ENCODE measurements at places on chromosomes 12 and 14.

GRCh38 chr12:5430641-5431603 lies 986 bp upstream of the NTF3 start:
- no peaks in the 10 kb centered on the region for H3K27me3 ChIP-seq
- no peaks in the 10 kb centered on the region for H3K36me3 ChIP-seq
- H3K4me3 ChIP-seq: peak overlapping the region; percentile 90
- no peak overlapping the region for H3K27ac ChIP-seq
- DNase-seq: no peak
- H3K4me1 ChIP-seq: peaks cover 16% of the 10 kb centered on the region

- peaks cover 4% of the 10 kb centered on the region for H3K36me3 ChIP-seq
- no peaks in the 10 kb centered on the region for H3K27me3 ChIP-seq
- peak; percentile 67 for DNase-seq
- H3K27ac ChIP-seq: peak overlapping the region; percentile 82
Measured at GRCh38 chr12:53677800-53678148, 1.9 kb upstream of the ATP5MC2 start.

DNA sequence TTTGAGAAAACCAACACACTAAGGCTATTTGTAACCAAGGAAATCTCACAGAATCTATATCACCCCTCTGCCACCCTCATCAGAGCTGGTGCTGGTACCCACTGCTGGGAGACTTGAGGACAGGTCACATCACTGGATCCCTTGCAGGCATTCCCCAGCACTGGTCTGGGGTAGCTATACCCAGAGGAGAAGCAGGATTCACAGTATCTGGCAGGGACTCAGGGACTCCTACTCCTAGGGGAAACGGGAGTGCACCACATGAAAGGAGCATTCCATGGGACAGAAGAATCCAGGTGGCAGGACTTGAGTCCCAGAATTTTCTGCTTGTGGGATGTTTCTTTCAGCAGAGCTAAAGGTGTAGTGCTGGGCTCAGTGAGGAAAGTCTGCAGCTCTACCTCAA lies 223.2 kb downstream of the ADGRD1 start:
- H3K27me3 ChIP-seq: no peaks in the 10 kb centered on the region
- H3K36me3 ChIP-seq: no peaks in the 10 kb centered on the region
- H3K27ac ChIP-seq: no peak overlapping the region
- DNase-seq: no peak

DNA sequence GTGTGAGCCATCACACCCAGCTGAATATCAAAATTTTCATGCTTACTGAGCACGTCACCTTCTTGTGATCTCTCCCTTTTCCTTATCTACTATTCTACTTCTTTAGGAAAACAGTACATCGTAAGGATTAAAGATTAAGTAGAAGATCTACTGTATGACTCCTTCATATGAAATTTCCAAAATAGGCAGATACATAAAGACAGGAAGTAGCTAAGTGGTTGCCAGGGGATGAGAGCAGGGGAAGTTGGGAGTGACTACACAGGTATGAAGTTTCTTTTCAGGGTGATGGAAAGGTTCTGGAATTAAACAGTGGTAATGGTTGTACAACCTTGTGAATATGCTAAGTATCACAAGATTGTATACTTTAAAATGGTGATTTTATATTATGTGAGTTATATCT lies 36.5 kb upstream of the CERS5 start:
- H3K4me3 ChIP-seq: no peak overlapping the region
- H3K27me3 ChIP-seq: no peaks in the 10 kb centered on the region
- no peak for DNase-seq
- H3K36me3 ChIP-seq: peaks cover 46% of the 10 kb centered on the region
- no peak overlapping the region for H3K27ac ChIP-seq
- H3K4me1 ChIP-seq: peaks cover 24% of the 10 kb centered on the region

- peak overlapping the region; percentile 1 for H3K4me3 ChIP-seq
- peaks cover 69% of the 10 kb centered on the region for H3K4me1 ChIP-seq
- peak overlapping the region; percentile 100 for H3K27ac ChIP-seq
- H3K36me3 ChIP-seq: no peaks in the 10 kb centered on the region
- H3K27me3 ChIP-seq: no peaks in the 10 kb centered on the region
- DNase-seq: peak; percentile 88
Measured at GRCh38 chr14:68553311-68553710, 239.6 kb downstream of the ZFP36L1 start.

GRCh38 chr14:101044741-101045140 lies 141.2 kb upstream of the RTL1 start:
- H3K4me3 ChIP-seq: no peak overlapping the region
- peaks cover 96% of the 10 kb centered on the region for H3K36me3 ChIP-seq
- H3K27me3 ChIP-seq: no peaks in the 10 kb centered on the region

- no peak overlapping the region for H3K27ac ChIP-seq
- H3K4me3 ChIP-seq: no peak overlapping the region
- no peaks in the 10 kb centered on the region for H3K36me3 ChIP-seq
- DNase-seq: no peak
- no peaks in the 10 kb centered on the region for H3K4me1 ChIP-seq
Measured at GRCh38 chr12:58000499-58000898, 59.1 kb downstream of the ATP23 start.

- H3K4me1 ChIP-seq: no peaks in the 10 kb centered on the region
- no peak for DNase-seq
- no peaks in the 10 kb centered on the region for H3K27me3 ChIP-seq
- peaks cover 28% of the 10 kb centered on the region for H3K36me3 ChIP-seq
Measured at GRCh38 chr14:50762001-50762930, 68.7 kb downstream of the NIN start.

- no peak for DNase-seq
- H3K4me1 ChIP-seq: peaks cover 6% of the 10 kb centered on the region
- H3K27me3 ChIP-seq: no peaks in the 10 kb centered on the region
- H3K36me3 ChIP-seq: peaks cover 33% of the 10 kb centered on the region
Measured at GRCh38 chr14:59463787-59464485, 1.2 kb downstream of the GPR135 start.

- H3K36me3 ChIP-seq: no peaks in the 10 kb centered on the region
- no peaks in the 10 kb centered on the region for H3K27me3 ChIP-seq
- H3K4me1 ChIP-seq: peaks cover 11% of the 10 kb centered on the region
- peak overlapping the region; percentile 96 for H3K4me3 ChIP-seq
- DNase-seq: peak; percentile 64
- H3K27ac ChIP-seq: peak overlapping the region; percentile 89
Measured at GRCh38 chr14:85533861-85534291, 3.9 kb downstream of the FLRT2 start.

- H3K36me3 ChIP-seq: no peaks in the 10 kb centered on the region
- peak overlapping the region; percentile 46 for H3K27ac ChIP-seq
- H3K4me3 ChIP-seq: no peak overlapping the region
- no peaks in the 10 kb centered on the region for H3K4me1 ChIP-seq
- no peaks in the 10 kb centered on the region for H3K27me3 ChIP-seq
- DNase-seq: peak; percentile 34
Measured at GRCh38 chr12:47270782-47271664, 191.3 kb upstream of the AMIGO2 start.

GRCh38 chr12:89706986-89707702 lies 1.5 kb downstream of the ATP2B1 start:
- H3K27me3 ChIP-seq: no peaks in the 10 kb centered on the region
- DNase-seq: peak; percentile 73
- peak overlapping the region; percentile 87 for H3K4me3 ChIP-seq

GRCh38 chr12:49017891-49018260 lies 700 bp downstream of the PRKAG1 start:
- H3K27me3 ChIP-seq: no peaks in the 10 kb centered on the region
- H3K4me1 ChIP-seq: peaks cover 2% of the 10 kb centered on the region
- peak; percentile 49 for DNase-seq
- H3K36me3 ChIP-seq: no peaks in the 10 kb centered on the region

GRCh38 chr14:89365061-89365801 lies 51.8 kb downstream of the FOXN3 start:
- no peak overlapping the region for H3K27ac ChIP-seq
- no peak for DNase-seq
- no peaks in the 10 kb centered on the region for H3K4me1 ChIP-seq

GRCh38 chr14:84112589-84112988 lies 1417.4 kb upstream of the FLRT2 start:
- H3K27ac ChIP-seq: no peak overlapping the region
- H3K4me3 ChIP-seq: no peak overlapping the region
- DNase-seq: no peak
- no peaks in the 10 kb centered on the region for H3K36me3 ChIP-seq
- H3K4me1 ChIP-seq: no peaks in the 10 kb centered on the region

- no peak overlapping the region for H3K27ac ChIP-seq
- H3K4me3 ChIP-seq: no peak overlapping the region
- DNase-seq: no peak
- no peaks in the 10 kb centered on the region for H3K4me1 ChIP-seq
Measured at GRCh38 chr12:103013741-103014300, 56.3 kb downstream of the ASCL1 start.

DNA sequence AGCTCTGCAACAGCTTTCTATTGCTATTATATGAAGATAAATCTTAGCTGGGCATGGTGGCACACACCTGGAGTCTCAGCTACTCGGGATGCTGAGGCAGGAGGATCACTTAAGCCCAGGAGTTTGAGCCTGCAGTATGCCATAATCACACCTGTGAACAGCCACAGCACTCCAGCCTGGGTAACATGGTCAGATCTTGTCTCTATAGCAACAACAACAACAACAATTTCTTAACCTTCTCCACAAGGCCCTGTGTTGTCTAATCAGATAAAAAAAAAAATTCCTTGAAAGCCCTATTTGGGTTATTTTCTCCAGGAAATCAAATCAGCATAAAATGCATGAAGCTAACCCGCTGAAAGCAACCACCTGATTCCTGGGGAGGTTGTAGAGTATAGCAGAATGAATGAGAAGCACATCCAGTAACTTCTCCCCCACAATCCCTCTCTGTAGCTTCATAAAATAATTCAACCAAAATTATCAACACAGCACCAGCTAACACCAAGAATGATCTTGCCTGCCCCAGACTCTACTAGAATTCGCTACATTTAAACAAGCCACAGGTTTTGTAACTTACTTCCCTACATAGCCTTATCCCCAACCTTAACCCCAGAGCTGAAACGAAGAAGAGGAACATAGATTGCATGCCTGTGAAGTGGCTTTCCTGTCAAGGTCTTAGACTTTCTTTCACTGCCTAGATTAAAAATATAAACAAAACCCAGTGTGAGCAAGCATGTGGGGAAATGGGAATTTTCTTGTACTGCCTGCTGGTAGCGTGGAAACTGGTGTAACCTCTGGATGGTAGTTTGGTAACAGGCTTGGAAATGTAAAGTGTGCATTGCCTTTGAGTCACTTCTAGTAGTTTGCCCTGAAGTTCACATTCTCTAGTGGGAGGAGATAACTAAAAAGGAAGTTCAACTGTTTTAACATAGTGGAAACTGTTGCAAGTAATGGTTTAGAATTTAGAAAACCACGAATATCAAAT lies 6.0 kb upstream of the STK38L start:
- no peak for DNase-seq
- no peak overlapping the region for H3K27ac ChIP-seq
- no peaks in the 10 kb centered on the region for H3K36me3 ChIP-seq
- no peaks in the 10 kb centered on the region for H3K27me3 ChIP-seq
- H3K4me3 ChIP-seq: no peak overlapping the region

DNA sequence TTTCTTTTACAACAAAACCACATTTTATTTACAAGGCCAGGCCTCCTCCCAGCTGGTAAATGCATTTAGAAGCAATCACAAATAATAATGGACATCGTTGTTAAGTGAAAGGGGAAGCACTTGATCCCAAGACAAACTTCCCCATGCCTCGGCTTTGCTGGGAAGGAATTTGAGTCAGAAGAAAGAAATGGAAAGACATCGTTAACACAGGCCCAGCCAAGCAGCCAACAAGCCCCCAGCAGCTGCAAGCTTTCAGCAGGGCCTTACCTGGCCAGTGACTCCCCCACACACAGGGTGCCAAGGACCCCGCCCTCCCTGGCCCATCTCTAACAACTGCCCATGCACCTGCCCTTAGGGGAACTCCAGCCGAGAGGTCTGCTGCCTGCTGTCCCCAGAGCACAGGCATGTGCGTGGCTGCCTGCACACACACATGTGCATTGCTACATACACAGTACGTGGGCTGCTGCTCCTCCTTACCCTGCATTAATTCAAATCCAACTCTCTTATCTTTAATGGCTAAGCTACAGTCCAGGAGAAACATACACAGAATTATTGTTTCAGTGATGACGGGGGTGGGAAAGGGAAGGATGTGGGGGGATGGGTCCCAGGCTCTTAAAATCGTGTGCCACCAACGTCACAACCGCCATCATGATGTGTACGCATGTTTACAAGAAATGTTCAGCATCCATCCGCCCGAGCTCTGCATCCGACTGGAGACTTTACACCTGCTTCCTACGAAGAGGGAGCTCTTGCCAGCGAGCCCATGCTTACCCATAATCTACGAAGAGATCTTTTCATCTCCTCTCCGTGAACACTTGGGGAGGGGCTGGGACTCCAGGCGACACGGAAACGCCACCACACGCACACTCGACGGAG lies 9.8 kb downstream of the BCL11B start:
- no peaks in the 10 kb centered on the region for H3K4me1 ChIP-seq
- H3K36me3 ChIP-seq: no peaks in the 10 kb centered on the region
- 0 out of 2 replicates have a peak, but pooled peaks cover 3% of the 10 kb centered on the region for H3K27me3 ChIP-seq
- no peak overlapping the region for H3K27ac ChIP-seq
- no peak overlapping the region for H3K4me3 ChIP-seq

DNA sequence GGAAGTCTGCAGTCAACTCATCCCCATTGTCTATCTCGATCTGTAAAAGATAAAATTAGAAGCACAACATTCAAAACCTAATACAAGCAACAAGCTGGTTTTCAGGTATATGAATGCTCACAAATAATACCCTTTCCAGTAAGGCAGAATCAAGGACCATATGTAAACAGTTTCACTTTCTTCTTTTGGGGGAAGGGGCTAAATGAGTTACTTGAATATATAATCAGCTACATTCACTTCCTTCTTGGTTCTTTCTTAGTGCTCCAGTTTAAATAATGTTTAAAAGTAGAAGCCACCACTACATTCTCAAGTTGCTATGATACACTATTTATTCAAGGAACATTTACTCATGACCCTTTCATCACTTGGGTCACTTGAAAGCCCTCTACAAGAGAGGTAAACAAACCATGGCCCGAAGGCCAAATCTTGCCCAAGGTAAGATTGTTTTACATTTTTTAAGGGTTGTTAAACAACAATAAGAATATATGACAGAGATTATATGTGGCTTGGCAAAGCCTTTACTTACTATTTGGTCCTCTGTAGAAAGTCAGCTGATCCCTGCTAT lies 10.3 kb downstream of the TWF1 start:
- no peaks in the 10 kb centered on the region for H3K27me3 ChIP-seq
- no peaks in the 10 kb centered on the region for H3K4me1 ChIP-seq
- DNase-seq: no peak
- H3K27ac ChIP-seq: no peak overlapping the region
- no peak overlapping the region for H3K4me3 ChIP-seq
- peaks cover 59% of the 10 kb centered on the region for H3K36me3 ChIP-seq
